ENCODE measurements at places on chromosomes 16 and 17.

- peak; percentile 13 for DNase-seq
Measured at GRCh38 chr16:89565506-89566372, 5.3 kb downstream of the RPL13 start.

DNA sequence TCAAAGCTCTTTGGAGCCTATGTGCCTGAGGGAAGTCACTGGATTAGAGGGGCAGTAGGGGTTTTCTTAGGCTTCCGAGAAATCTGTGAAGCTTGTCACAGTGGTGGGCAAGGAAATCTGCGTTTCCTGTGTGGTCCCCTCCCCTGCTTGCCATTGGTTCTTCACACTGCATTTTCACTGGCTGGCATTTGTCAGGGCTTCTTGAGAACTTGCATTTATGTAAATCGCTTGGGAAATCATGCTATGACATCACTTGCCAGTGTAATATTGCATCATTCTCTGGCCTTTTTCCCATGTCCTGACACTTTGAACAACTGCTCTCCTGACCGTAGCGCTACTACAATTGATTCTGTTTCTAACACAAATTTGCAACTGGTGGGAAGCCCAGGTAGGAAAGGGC lies 1.8 kb downstream of the CACNG3 start:
- DNase-seq, result no peak

GRCh38 chr17:40615068-40615840 lies 32.4 kb downstream of the SMARCE1 start:
- no peak for DNase-seq

- DNase-seq, result no peak
Measured at GRCh38 chr17:77606865-77607210, 351.7 kb upstream of the TNRC6C start.

DNA sequence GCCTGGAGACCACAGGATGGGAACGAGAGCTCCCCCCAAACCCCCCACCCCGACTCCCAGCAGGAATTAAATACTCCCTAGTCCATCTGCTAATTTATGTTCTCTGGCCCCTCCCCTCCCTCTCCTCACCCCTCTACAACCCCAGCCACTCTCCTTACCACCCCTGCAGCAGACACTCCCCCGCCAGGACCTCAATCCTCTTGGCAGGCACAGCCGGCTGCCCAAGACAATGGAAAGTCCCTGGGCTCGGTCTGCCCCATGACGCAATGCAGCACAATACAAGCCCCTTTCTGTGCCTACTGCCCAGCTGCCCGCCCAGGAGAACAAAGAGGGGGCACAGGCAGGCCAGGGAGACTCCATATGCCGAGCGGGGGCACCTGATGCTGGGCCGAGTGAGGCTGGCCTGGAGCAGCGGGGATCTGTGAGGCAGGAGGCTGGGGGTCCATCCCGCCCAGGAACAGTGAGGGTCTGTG lies 30.3 kb upstream of the CDC42EP4 start:
- no peak for DNase-seq

DNA sequence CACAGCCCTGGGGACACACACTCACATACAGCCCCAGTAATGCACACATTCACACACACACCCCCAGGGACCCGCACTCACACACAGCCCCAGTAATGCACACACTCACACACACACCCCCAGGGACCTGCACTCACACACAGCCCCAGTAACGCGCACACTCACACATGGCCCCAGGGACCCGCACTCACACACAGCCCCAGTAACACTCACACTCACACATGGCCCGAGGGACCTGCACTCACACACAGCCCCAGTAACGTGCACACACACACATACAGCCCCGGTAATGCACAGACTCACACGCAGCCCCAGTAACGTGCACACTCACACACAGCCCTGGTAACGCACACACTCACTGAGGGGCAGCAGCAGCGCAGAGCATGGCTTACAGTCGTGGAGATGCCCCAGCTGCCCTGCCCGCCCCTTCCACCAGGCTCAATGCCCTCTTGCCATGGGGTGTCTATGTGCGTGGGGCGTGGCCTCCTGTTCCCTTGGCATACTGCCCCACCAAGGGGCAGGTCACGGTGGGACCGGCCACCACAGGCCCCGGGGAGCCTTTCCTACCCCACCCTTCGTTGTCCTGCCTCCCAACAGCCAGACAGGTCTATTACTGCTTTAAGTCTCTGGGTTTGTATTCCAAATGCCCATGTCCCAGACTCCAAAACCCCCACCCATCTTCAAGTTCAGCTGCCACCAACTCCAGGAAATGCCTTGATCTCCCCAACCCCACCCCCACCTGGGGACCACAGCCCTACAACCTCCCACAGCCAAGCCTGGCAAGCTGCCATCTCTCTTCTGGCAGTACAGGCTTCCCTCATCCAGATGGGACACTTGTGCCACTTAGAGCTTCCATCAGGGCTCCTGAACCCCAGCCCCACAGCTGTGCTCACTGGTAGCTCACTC lies 2.7 kb downstream of the CCDC102A start:
- no peak for DNase-seq

GRCh38 chr16:12449795-12450194 lies 353.9 kb downstream of the CPPED1 start:
- DNase-seq, result no peak

DNA sequence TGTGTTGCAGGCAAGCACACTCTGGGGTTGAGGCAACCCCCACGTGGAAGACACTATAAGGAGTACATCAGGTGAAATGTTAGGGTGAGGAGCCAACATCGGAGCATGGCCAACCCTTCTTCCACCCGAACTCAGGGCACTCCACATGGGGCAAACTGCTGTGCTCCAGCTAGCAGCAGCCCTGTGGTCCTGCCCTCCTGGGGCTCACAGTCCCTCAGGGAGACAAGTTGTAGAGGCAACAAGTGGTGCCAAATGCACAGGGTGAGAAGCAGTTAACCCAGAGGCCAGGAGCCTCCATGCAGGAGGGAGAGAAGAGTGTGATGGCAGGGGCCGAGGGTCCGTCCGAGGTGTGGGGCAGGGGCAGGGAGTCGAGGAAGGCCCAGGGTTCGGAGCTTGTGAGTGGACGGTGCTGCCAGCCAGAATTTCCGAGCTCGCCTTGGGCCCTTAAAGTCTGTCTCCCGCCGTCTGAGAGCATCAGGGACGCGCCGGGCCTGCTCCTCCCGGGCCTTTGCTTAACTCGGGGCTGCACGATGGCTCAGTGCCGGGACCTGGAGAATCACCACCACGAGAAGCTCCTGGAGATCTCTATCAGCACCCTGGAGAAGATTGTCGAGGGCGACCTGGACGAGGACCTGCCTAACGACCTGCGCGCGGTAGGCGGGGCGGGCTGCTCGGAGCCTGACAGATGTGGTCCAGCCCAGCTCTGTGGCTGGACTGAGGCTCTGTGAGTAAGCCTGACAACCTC lies 32.3 kb downstream of the ATPAF2 start:
- no peak for DNase-seq

DNA sequence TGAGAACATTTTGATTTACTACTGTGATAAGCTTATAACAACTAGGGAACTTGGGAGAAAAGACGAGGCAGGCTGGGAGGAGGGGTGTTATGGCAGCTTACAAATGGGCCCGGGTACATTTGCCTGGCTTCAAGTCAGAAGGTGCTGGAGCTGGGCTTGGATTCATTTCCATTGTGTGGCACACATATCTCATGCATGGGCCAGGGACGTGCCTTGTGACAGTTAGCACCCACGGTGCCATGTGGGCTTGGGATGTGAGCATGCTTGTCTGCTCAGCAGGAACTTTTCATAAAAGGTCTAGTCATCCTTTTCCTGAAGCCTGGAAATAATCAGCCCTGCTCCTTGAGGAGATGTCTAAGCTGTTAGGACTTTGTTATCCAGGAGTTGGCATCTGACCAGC lies 572.2 kb downstream of the CDH13 start:
- DNase-seq, result no peak

DNA sequence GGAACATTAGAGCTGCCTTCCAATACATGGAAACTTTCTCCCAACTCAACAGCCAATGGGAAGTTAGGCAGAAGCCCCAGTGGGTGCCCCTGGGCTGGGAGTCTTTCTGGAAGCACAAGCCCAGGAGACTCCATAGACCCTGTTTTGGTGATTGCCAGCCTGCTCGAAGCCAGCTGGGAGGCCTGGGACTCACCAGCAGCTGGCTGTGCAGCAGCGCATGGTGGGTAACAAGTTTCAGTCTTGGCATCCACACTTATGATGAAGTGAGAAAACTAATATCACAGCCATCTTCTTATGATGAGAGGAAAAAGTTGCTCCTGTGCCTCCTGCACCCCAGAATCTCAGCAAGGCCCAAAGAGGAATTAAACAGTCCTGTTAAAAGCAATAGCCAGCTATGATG lies 522.5 kb upstream of the CDH5 start:
- DNase-seq, result no peak

DNA sequence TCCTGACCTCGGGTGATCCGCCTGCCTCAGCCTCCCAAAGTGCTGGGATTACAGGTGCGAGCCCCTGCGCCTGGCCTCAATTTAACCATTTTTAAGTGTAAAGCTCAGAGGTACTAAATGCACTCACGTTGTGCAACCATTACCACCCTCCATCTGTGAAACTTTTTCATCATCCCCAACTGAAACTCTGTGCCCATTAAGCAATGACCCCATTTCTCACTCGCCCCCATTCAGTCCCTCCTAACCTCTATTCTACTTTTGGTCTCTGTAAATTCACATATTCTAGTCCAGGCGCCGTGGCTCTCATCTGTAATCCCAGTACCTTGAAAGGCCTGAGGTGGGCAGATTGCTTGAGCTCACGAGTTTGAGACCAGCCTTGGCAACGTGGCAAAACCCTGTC lies 8.3 kb upstream of the SPNS3 start:
- no peak for DNase-seq
